ENCODE measurements at places on chromosomes 2 and 18.

DNA sequence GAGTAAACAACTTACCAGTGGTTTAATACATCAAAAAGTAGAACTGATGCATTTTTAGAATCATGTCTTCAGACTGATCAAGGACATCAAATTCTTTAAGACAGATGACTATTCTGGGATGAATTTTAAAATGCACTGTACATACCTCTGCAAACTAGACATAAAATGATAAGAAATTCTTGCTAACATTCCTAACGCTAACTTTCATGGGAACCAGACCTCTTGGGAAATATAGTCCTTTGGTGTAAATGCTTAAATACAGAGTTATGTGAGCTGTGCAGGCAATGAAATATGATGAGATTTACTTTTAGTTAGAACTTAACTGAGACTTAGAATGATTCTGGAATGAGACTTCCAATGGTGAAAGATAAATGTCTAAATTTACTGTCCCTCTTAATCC lies 562.0 kb downstream of the NR4A2 start:
- DNase-seq: no peak

DNA sequence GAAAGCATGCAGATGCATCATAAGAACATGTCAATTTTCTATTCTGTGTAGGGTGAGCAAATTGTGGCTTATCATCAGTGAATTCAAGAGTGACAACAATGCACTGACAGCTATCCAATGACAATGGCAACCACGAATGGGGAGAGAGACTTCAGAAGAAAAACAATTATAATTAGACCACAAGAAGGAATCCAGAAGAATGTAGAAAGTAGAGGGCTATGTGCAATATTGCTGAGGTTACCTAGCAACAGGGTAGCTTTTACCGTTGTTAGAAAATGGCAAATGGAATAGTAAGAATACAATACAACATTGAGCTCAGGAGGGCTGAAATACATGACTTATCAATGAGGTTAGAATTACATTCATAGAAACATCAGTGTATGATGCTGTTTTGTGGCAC lies 71.1 kb upstream of the SESTD1 start:
- DNase-seq: no peak

DNA sequence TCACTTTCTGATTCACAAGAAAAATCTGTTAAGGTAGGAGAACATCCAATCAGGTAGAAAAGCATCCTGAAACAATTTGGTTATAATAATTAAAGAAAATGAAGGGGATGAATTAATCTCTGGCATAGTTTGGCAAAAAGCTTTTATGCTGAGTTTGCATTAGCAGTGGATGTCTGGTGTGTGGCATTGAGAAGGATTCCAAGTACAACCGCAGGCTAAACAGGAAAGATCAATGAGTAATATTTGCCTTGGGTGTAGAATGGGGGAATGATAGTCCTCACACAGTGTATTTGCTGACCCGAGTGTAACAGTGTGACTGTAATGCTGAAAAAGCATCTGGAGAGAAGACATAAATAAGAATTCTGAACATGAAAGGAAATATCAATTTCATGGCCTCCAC lies 68.3 kb upstream of the SESTD1 start:
- no peak for DNase-seq

- no peak for DNase-seq
Observed at GRCh38 chr18:39911716-39912115, 2043.3 kb upstream of the PIK3C3 start.

DNA sequence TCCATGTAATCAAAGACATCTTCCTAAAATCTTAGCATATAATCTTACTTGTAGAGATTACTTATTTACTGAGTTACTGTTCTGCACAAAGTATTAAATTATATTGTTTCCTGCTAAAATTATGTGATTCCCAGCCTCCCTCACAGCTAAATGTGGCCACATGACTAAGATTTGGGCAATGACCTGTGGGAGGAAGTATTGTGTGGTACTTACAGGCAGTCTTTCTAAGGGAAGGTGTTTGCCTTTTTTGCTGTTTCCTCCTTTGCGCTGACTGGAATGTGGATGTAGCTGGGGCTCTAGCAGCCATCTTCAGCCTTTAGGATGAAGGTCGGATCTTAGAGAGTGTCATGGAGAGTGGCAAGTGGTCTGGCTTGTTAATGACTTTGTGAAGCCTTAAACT lies 146.3 kb upstream of the APCDD1 start:
- DNase-seq: no peak

DNA sequence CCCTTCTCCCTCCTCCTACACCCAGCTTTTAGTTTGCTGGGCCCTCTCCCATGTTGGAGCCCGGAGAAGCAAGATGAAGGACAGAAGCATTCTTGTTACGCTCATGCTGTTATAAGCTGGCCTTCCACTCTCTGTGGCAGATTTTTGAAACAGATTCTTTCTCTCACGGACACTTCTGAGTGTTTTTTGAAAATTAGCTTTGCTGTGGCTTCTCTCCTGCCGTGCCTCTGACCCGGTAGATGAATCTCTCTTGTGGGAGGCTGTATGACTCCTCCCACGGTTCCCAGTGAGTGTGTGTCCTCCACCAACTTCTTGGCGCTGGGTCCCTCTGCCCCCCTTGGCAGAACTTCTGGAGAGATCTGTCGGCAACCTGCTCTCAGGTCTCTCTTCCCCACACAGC lies 269.3 kb upstream of the MYT1L start:
- DNase-seq: no peak

DNA sequence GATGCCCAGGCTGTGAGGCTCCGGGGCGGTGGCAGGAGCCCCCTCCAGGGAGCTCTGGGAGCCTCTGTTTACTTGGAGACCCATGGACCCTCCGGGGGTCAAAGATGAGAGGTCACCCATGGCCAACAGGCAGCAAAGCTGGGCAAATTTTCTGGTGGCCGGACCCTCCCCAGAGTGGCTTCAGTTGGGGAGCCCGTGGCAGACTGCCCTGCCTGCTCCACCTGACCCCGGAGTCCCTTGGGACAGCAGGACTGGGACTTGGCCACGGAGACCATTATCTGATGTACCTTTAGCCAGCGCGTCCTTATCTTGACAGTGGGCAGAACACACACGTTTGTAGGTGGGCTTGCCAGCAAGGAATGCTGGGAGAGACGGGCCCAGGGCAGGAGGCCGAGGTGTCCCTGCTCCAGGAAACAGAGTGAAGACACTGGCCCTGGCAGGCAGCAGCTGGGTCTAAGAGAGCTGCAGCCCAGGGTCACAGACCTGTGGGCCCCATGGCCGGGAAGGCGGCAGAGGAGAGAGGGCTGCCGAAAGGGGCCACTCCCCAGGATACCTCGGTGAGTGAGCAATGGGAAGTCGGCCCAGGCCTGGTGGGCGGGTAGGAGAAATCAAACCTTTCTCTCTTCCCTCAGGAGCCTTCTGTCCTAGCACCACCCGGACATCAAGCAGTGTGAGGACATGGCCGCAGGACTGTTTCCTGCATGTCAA lies at the start of the genes ABCG5 and ABCG8:
ABCG5 (minus strand) TSS at position 280 of the 708 bp plus-strand sequence; CDS start at position 120, 160 bp downstream.
ABCG8 (plus strand) TSS at position 412 of the 708 bp plus-strand sequence; CDS start at position 495, 83 bp downstream.
- DNase-seq: no peak

- DNase-seq: no peak
Observed at GRCh38 chr18:63236406-63236805, 83.2 kb downstream of the BCL2 start.

DNA sequence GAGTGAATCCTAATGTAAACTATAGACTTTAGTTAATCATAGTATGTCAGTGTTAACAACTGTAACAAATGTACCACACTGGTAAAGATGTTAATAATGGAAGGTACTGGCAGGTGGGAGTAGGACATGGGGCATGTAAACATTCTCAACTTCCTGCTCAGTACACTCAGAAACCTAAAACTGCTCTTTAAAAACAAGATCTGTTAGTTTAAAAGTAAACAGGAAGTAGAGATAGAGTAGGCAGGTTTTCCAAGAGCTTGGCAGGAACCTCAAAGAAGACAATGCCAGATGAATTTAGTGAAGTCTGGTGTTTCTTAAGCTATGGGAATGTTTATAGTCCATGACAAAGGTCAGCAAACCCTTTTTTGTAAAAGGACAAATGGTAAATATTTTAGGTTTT lies 46.6 kb downstream of the CCDC138 start:
- no peak for DNase-seq

DNA sequence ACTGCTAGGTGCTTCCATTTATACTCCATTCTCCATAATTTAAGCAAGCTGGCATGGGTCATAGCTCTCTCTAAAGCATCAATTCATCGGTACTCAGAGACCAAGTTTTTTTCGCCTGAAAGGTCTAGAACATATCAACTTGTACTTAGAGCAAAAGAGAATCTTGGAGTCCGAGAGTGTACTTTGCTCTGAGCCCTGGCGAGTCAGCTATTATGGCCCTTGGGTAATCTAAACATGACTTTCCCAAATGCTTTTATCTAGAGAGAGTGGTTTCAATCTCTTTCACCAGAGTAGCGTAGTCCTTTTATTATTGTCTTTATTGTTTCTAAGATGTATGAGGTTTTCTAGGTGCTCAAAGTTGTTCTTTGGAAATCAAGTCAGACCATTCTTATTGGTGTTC lies 34.4 kb downstream of the MAIP1 start:
- no peak for DNase-seq

GRCh38 chr18:50850307-50851065 lies 28.4 kb upstream of the ME2 start:
- no peak for DNase-seq

Data from stimulated activated naive CD4-positive, alpha-beta T cell treated with Interleukin-2 at 50 U/mL for 16 hours (primary cell).